ENCODE measurements at places on chromosomes 11 and 22. TPM values are rescaled to one million over a fixed set of nuclear protein-coding genes. Genes with fewer than 3 reads are reported as not detected.

GRCh38 chr11:126518071-126518971 lies 162.8 kb downstream of the ST3GAL4 start:
- DNase-seq: no peak

GRCh38 chr11:77473801-77474683 lies at the start of gene PAK1:
Gene PAK1, minus strand, starts transcription at chr11:77474094. Its CDS starts 81,574 bp downstream, at chr11:77392520.
- peak; percentile 89 for DNase-seq

DNA sequence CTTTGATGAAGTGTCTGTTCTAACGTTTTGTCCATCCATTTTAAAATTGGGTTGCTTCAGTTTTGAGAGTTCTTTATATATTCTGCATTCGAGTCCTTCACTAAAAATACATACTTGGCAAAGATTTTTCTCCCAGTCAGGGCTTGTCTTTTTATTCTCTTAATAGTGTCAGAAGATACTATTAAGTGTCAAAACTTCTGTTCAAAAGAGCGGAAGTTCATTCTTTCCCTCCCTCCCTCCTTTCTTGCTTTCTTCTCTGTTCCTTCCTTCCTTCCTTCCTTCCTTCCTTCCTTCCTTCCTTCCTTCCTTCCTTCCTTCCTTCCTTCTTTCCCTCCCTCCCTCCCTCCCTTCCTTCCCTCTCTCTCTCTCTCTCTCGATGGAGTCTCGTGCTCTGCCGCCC lies 7.6 kb upstream of the MUC6 start:
- no peak for DNase-seq

GRCh38 chr22:19446603-19447329 lies 745 bp downstream of the C22orf39 start:
- DNase-seq: no peak

DNA sequence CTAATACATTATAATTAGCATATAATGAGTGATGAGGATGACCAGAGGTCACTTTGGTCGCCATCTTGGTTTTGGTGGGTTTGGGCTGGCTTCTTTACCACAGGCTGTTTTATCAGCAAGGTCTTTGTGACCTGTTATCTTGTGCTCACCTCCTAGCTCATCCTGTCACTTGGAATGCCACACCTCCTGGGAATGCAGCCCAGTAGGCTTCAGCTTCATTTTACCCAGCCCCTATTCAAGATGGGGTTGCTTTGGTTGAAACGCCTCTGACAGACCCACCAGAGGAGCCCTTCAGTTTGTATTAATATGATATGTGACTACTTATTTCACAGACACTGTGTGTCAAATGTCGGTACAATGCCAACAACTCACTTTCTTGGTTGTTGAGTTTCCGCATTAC lies 20.2 kb downstream of the FOLR3 start:
- DNase-seq: no peak

Gene MRGPRE
- polyA plus RNA-seq: not detected

Gene NNMT
- 0.80 TPM for polyA plus RNA-seq

Gene C11orf86
- polyA plus RNA-seq: not detected

All from right renal cortex interstitium (tissue), 3 donors.